ENCODE measurements at places on chromosomes 16 and 17. TPM values are rescaled to one million over a fixed set of nuclear protein-coding genes. Genes with fewer than 3 reads are reported as not detected.

TMIGD1 gene
- not detected for polyA plus RNA-seq

TUBB3 gene
- 11.7 TPM for polyA plus RNA-seq

OTOP3 gene
- not detected for polyA plus RNA-seq

KRTAP4-4 gene
- not detected for polyA plus RNA-seq

KRT27 gene
- polyA plus RNA-seq = not detected

IGF2BP1 gene
- 13.2 TPM for polyA plus RNA-seq

CCDC200 gene
- polyA plus RNA-seq = 12.2 TPM

C1QTNF1 gene
- 7.9 TPM for polyA plus RNA-seq

C17orf113 gene
- polyA plus RNA-seq = 1.0 TPM

ARHGDIA gene
- polyA plus RNA-seq = 184 TPM
